ENCODE measurements at places on chromosomes 4 and X.

- DNase-seq, result no peak
These were observed 63.8 kb upstream of the FAM120C start for GRCh38 chrX:54246866-54247265.

DNA sequence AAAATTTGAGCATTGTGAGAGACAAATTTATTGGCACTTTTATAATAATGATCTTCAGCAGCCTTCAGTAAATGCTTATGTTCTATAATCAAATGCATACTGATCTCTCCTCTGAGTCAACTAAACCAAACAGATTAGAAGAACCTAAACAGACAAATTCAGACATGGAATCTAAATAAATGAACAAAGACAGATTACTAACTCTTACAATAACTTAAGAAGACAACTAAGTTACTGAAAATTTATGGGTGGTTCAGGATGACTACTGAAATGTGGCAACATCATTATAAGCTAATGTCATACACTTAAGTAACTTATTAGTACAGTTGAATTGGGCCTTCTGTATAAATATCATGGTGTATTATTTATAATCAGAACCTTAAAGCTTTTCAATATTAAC is 127.3 kb downstream of the NEK1 start:
- DNase-seq, result no peak

DNA sequence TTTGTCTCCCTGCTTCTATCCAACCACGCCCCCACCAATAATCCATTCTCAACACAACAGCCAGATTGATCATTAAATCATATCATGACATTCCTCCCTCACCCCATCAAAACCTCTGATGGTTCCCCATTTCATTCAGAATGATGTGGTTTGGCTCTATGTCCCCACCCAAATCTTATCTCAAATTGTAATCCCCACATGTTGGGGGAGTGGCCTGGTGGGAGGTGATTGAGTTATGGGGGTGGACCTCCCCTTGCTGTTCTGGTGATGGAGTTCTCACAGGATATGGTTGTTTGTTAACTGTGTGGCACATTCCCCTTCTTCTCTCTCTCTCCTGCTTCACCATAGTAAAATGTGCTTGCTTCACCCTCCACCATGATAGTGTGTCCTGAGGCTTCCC is 23.3 kb downstream of the TRMT2B start:
- DNase-seq, result no peak

- DNase-seq, result no peak
These were observed 68.5 kb upstream of the PPP2R3B start for GRCh38 chrX:455199-455598.

DNA sequence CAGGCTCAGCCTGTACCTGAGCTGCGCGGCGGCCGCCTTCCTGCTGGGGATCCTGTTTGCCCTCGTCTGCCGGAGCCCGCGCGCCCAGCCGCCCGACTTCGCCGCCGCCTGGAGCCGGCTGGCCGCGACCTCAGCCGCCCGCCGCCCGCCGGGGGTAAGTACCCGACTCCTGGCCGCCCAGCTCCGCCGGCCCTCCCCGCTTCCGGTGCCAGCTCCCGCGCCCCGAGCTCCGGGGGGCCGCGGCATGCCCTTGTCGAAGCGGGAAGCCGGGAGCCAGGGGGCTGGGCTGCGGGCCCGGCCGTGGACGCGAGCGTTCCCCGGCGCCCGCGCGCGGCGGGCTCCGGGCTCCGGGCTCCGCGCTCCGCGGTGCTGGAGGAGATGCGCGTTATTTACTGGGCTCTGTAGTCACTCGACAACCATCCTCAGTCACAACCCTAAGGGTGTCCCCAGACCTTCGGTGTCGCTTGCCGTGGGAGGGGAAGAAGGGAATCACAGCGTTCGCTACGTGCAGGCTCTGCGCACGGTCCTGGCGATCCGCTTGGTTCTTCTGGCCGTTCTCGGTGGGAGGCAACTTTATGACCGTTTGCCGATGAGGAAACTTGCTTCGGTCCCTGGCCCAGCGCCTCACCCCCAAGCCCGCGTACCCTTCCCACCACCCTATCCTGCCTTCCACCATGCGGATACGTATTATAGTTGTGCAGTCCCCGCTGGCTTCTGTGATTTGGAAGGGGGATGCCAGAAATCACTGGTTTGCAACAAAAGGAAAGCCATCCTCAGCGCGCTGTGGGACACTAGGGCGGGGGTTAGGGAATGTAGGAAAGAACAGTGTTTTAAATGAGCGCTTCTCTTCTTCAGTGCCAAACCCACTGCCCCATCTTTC is 944 bp downstream of the SNX25 start:
- no peak for DNase-seq

GRCh38 chr4:183185018-183185417 is 86.0 kb downstream of the WWC2 start:
- no peak for DNase-seq

DNA sequence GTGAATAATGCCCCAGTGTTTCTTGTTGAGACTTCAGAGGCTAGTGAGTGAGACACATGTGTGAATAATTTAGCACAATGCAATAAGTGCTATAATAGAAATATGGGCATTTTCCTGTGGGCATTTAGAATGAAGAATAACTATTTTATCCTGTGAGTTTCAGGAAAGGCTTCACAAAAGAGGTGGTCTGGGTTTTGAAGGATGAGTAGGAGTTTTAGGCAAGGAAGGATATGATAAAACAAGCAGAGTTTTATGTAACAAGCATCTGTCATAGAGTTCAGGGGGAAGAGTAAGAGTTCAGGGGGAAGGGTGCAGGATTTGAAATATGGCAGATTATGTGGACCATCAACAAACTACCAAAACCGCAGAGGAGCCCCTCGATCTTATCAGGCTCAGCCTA is 529.2 kb downstream of the INPP4B start:
- DNase-seq, result no peak

- DNase-seq, result no peak
These were observed 114.1 kb upstream of the STX18 start for GRCh38 chr4:4655901-4656300.

- DNase-seq, result no peak
These were observed 192.2 kb upstream of the ARX start for GRCh38 chrX:25207803-25208475.

GRCh38 chr4:5460106-5460801 is 248.1 kb downstream of the EVC2 start:
- DNase-seq, result no peak

DNA sequence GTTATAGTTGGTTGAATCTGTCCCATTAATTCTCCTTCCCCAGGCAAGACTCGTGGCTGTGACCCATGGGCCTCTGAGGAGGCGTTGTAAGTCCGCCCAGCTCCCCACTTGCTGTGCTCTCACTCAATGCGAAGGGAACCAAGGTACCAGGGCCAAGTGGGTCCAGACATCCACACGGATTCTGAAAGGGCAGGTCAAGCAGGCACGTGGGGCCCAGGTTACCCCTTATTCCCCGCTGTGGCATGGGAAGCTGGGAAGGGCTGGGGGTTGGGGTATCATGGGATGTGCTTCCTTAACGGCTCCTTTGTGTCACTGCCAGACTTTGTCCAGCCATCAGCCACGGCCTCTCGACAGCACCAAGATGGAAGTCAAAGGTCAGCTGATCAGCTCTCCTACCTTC is 3.1 kb downstream of the CCDC120 start:
- no peak for DNase-seq

DNA sequence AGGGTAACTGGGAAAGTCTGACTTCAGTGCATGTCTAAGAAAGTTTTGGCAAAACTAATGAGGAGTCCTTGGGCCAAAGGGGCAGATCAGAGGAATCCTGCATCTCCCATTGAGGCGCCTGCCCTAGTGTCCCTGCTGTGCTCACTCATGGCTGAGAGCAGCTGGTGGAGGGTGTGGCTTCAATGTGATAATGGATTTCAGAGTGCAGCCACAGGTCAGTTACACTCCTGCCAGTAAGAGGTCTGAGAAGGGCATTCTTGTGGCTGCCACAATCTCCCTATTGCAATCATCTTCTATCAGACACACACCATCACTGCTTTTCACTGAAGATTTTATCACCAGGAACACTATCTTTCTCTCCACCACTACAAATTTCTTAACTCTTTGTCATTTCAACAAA is 457.1 kb downstream of the MID1IP1 start:
- no peak for DNase-seq

- DNase-seq, result no peak
These were observed 257.7 kb downstream of the RAPGEF2 start for GRCh38 chr4:159360549-159360948.

DNA sequence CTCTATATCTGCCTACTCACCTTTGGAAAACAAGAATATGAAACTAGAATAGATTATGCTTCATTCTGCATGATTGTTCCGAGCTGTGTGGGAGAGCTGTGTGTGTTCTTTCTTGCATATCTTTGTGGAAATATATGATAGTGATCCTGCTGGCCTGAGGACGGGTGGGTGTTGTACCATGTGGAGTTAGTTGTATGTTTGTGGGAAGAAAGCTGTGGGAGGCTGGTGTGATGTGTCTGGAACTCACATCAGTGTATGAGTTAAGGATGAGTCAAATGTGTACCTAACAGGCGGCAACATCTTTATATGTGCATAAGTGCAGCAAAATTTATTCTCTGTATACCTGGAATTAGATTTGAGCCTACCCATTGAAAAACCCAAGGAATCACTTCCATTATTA is 208.1 kb upstream of the ADGRL3 start:
- DNase-seq, result no peak

DNA sequence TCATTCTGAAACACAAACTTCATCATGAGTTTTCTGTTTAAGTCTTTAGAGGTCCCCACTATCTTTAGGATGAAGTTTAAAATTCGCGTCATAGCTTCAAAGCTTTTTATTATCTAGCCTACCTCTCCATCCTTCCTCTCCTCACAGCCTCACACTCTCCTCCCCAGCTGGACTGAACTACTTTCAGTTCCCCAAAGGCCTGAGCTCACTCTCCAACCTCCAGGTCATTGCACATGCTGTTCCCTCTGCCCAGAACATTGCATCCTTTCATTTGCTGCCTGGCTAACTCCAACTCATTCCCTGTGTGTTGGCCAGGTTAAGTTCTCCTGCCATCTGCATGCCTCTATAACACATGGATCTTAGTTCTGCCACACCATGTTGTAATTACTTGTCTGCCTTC is 2.9 kb upstream of the OTUD5 start:
- DNase-seq, result no peak

DNA sequence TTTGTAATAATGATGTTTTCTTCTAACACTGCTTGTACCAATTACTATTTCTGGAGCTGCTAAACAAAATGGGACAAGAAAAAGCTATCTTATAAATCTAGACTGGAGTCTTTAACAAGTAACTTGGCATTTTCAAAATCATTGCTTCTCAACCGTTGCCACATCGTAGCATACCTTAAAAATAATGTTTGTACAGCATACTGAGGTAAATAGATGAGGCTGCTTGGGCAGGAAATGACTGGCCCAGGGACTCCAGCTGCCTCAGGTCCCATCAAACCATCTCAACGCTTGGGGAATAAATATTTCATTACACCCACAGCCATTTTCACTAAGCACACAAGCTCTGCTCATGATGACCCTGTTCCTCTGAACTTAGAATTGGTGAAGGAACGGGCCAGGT is 115.1 kb downstream of the SPANXA1 start:
- DNase-seq, result no peak

DNA sequence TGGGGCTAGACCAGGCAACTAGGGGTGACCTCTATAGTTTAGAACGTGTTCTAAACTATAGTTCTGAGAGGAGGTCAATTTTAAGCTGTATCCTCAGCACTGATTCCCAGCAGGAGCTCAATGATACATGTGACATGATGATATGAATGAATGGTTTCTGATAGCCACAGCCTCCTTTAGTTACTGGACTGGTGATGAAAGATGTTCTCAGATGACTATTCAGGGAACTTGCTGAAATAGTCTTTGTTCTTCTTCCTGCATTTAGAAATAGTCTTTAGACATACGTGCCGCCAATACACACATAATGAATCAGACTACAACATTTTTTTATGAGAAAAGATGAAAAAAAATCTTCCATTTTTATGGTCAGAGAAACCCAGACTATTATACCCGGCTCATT is 116.3 kb upstream of the TMEM150C start:
- no peak for DNase-seq

DNA sequence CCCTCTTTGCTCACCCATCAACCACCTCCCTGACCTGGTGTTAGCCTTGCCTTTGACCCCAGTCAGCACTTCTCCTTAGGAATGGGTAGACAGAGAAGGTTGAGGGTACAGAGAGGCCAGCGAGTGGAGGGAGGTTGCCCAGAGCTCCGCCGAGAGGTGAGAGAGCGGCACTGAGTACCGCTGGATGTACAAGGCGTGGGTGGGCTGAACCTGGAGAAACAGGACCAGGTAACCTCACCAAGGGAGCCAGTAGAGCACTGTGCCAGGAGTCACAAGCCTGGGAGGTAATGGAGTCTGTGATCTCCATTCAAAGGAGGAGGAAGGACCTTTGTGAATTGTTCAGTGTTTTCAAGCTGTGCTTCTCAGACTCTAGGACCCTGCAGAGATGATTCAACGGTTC is 256.2 kb downstream of the EVC2 start:
- DNase-seq, result no peak

DNA sequence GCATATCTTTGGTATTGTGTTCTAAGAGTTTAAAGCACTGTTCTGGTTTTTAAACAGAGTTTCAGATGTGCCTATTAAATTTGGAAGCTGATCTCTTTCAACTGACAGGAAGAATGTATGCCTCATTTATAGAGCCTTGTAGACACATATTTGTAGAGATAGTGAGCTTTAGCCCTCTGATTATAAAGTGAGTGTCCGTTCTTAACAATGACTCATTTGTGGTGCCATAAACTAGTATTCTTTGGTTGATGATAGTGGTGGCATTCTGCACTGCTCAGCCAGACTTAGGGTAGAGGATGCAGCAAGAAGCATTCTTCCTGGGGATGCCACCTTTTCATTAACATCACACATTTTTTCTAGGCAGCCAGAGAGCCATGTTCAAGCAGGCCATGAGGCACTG is 121.7 kb downstream of the TLL1 start:
- no peak for DNase-seq

GRCh38 chr4:91837608-91838029 is 466.1 kb upstream of the GRID2 start:
- no peak for DNase-seq

- no peak for DNase-seq
These were observed 205.9 kb upstream of the GALNT7 start for GRCh38 chr4:172962564-172963353.

DNA sequence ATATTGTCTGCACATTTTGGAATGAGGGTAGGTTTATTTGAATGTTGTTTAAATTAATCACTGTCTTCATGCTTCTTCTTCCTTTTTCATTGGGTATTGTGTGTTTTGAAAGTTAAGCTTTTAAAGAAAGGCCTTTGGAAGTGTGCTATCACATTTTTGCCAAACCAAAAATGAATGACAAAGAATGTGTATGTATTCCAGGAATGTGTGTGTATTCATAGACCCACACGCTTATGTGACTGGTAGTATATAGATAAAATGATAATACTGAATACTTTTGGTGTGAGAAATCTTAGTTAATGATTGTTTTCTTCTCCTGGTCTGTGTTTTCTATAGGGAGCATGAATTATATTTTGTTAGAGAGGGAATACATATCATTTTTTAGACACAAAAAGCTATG is 404.4 kb downstream of the TLL1 start:
- no peak for DNase-seq

GRCh38 chrX:25003066-25003849 is 12.5 kb downstream of the ARX start:
- no peak for DNase-seq

GRCh38 chr4:124757126-124757525 is 44.6 kb upstream of the ANKRD50 start:
- no peak for DNase-seq

- no peak for DNase-seq
These were observed 319.7 kb downstream of the PCDH18 start for GRCh38 chr4:137212601-137213000.

- DNase-seq, result no peak
These were observed 42.1 kb upstream of the CCDC160 start for GRCh38 chrX:134194915-134195314.

Data from stimulated activated CD8-positive, alpha-beta memory T cell treated with anti-CD3 and anti-CD28 coated beads, Interleukin-2, amount 100 ng/mL, for 1 hour (primary cell).